ENCODE measurements at places on chromosomes 7 and 10. TPM values are rescaled to one million over a fixed set of nuclear protein-coding genes. Genes with fewer than 3 reads are reported as not detected.

The CLEC2L gene
- total RNA-seq: not detected

The CCDC201 gene
- not detected for total RNA-seq

The CALML5 gene
- total RNA-seq: not detected

The PRKAR2B gene
- 8.1 TPM for total RNA-seq

The C10orf67 gene
- 0.18 TPM for total RNA-seq

The TRIL gene
- total RNA-seq: under 0.01 TPM

The GHRHR gene
- total RNA-seq: not detected

The FAM3C gene
- total RNA-seq: 35.0 TPM

The AKR1D1 gene
- not detected for total RNA-seq

The GDF2 gene
- total RNA-seq: not detected

The CALHM1 gene
- total RNA-seq: not detected

The IGF2BP3 gene
- total RNA-seq: 94.2 TPM

The TLL2 gene
- under 0.01 TPM for total RNA-seq

The SPDYE1 gene
- total RNA-seq: not detected

The ZNF248 gene
- total RNA-seq: 6.7 TPM

The ANXA8 gene
- 0.90 TPM for total RNA-seq

The TMEM213 gene
- not detected for total RNA-seq

The ENO4 gene
- under 0.01 TPM for total RNA-seq

The SPDYE2B gene
- not detected for total RNA-seq

The TMEM176B gene
- total RNA-seq: not detected

The NKX1-2 gene
- not detected for total RNA-seq
